ENCODE measurements at places on chromosomes 5 and 9.

DNA sequence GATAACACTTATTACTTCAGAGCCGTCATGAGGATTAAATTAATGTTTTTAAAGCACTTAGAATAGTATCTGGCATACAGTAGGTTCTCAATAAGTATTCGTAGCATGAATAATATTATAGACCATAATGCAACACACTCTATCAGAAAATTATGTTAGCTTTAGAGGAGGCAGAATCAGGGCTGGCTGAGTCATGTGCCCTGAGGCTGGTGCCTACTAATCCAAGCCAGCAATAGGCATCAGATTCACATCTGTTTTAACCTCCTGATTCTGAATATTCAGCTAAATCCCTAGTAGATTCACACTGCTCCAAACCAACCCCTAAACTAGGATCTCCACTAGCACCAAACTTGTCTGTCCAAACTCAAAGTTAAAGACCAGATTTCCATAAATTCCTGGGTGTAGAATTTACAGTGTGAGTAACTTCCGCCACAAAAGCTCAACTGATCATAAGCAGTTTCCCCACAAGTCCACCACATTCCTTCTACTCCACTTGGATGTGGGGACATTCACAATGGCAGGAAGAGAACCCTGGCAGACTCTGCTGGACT is 170.0 kb upstream of the DAPK1 start:
- no peak for DNase-seq

DNA sequence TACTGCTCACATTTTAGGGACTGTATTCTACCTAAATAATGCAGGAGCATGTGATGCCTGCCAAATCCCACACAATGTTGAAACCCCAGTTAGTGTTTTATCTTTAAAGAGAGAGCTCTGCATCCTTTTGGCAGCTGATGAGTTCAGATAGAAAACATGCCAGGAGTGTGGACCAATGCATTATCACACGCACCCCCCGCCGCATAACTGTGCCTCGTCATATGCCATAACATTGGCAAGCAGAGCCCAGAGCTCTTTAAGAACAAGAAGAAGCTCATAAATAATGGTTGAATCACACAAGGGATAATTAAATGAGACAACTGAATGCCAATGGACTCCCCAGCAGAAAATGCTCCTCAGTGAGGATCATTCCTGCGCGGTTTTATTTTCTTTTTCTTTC is 52.8 kb upstream of the RORB start:
- DNase-seq = no peak

DNA sequence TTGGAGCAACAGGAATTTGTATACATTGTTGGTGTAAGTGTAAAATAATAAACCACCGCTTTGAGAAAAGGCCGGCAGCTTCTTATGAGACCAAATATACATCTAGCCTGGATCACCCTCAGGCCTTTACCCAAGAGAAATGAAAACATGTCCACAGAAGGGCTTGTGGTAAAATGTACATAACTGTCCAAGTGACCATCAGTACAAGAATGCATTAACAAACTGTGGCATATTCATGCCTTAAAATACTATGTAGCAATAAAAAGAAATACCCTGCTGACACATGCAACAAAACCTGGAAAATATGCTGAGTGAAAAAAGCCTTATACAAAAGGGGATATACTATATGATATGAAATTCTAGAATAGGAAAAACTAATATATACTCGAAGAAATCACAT is 311.9 kb upstream of the TRPC7 start:
- DNase-seq = no peak

- DNase-seq = peak; percentile 27
These were observed 759.5 kb downstream of the TAF11L14 start for GRCh38 chr5:18393565-18394442.

DNA sequence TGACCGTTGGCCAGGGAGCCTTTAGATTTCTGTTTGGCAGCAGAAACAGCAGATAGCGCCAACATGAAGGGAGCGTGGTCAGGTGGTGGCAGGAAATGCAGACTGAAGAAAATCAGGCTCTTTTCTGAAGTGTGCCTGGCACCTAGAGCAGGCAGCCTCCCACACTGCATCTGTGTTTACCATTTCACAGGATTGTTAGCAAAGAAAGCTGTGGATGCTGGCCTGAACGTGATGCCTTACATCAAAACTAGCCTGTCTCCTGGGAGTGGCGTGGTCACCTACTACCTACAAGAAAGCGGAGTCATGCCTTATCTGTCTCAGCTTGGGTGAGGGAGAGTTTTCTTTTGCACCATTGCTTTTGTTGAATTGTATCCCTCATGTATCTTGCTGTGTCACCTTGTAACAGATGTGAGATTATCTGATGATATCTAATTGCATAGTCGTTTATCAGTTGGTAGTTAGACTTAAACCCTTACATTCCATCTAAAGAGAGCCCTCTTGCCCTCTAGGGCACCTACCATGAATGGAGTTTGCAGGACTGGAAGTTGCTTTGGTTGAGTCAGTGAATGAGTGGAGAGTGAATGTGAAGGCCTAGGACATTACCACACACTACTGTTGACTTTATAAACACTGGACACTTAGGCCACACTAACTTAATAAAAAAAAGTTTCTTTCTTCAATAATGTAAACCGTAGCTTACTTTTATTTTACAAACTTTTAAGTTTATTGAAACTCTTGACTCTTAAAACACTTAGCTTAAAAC is 42.8 kb downstream of the ACO1 start:
- DNase-seq = no peak

DNA sequence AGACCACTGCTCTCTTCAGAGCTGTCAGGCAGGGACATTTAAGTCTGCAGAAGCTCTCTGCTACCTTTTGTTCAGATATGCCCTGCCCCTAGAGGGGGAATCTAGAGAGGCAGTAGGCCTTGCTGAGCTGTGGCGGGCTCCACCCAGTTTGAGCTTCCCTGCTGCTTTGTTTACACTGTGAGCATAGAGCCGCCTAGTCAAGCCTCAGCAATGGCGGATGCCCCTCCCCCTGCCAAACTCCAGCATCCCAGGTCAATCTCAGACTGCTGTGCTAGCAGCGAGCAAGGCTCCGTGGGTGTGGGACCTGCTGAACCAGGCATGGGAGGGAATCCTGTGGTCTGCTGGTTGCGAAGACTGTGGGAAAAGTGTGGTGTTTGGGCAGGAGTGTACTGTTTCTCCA is 59.9 kb downstream of the CAVIN4 start:
- no peak for DNase-seq

- DNase-seq = no peak
These were observed 26.6 kb downstream of the FST start for GRCh38 chr5:53507013-53507412.

DNA sequence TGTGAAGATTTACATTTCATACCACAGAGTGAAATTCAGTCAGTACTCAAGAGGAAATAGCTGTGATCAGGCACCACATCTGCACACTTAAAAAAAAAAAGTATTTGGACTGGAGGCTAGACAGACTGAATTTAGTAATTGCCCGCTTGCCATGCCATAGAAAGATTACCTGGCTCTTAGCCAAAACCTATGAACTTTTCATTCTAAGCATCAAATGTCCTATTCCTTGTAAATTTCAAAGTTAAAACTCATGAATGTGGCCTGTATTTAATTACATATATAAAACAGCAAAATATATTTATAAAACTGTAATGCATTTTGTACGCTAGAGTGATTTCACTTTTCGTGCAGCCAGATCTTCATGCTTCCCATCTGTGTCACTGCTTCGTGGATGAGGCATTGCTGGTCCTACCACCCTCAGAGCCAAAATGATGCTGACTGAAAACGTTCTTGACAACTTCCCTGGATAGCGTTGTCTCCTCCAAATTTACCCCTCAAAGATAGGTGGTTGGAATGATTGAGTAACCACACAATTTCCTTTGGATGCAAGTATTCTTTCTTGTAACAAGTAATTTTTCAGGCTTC is 447.9 kb upstream of the SGCD start:
- no peak for DNase-seq

DNA sequence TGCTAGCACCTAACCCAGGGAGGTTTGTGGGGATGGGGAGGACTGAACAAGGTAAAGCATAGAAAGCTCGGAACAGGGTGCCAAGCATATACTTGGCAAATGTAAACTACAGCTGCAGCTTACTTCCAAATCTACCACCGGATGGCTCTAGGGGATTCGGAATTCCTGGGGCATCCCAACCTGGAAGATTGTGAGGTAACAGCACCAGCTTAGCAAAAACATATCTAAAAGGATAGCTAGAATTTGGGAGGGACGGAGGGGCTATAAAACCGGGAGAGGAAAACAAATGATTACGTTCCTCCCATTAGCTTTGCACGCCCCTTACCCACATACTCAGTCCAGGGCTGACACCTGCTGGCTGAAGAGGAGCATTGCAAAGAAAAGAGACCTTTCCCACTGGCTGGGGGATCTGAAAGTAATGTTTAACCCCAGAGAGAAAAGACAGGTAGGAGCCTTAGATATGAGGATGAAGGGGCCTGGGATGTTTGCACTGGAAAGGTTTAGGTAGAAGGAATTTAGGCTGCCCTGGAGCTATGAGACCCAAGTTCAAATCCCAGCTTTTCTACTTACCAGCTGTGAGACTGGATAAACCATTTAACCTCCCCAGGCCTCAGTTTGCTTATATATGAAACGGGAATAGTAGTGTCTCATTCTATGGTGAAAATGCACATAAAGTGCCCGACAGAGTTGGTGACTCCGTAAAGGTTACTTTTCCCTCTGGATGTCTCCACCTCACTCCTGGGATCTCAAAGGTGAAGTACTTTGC is 73.6 kb downstream of the FAM114A2 start:
- DNase-seq = peak; percentile 29

GRCh38 chr9:69861011-69861410 is 40.4 kb downstream of the CFAP95 start:
- DNase-seq = no peak

DNA sequence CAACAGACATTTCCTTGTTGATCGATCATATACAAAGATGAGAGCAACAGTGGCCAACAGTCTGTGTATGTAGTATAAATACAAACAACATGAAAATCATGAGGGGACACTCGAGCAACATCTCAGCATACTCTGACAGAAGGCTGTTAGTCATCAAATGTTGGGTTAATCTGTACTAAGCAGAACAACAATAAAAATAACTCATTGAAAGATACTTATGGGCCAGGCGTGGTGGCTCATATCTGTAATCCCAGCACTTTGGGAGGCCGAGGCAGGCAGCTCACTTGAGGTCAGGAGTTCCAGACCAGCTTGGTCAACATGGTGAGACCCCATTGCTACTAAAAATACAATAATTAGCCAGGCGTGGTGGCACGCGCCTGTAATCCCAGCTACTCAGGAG is 67.3 kb downstream of the SCAI start:
- DNase-seq = no peak

- no peak for DNase-seq
These were observed 295.7 kb downstream of the KCNN2 start for GRCh38 chr5:114657342-114658130.

GRCh38 chr9:86747711-86748110 is 199.6 kb downstream of the GAS1 start:
- DNase-seq = no peak

GRCh38 chr5:90898326-90899013 is 339.9 kb downstream of the ADGRV1 start:
- DNase-seq = no peak

- no peak for DNase-seq
These were observed 67.7 kb upstream of the RAD23B start for GRCh38 chr9:107215381-107215780.

DNA sequence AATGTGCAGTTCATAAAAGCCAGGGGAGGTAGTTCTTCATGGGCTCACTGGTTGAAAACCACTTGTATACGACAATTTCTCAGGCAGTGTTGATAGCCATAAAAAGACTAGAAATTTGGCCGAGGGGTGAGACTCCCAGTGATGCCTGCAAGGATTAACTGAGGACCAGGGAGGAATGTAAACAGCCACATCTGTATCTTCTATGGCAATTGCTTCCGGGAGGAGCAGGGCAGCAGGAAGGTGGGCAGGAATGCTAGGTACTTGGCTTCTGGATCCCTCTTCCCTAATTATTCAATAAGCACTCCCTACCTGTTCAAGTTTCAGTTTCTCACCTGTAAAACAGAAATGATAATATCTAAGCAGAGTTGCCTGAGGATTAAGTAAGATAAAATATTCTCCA is 45.4 kb downstream of the TMEM232 start:
- DNase-seq = no peak

DNA sequence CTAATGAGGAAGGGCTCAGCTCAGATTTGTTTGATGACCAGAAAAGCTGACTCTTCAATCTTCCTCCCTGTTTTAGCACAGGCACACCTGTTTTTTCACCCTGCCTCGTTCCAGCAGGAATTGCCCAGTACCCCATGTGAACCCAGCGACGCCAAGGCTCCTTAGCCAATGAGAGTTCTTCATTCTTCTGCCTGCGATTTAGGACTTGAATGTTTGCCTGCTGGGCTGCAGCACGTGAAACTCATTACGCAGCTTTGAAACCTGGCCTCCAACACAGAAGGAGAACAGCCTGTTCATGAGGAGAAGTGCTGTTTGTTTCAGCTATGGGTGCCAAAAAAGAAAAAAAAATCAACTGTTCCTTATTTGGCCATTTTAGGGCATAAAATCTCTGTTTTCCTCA is 315.5 kb downstream of the TRPM3 start:
- DNase-seq = no peak

- no peak for DNase-seq
These were observed 16.2 kb downstream of the ARL15 start for GRCh38 chr5:54294097-54294667.

DNA sequence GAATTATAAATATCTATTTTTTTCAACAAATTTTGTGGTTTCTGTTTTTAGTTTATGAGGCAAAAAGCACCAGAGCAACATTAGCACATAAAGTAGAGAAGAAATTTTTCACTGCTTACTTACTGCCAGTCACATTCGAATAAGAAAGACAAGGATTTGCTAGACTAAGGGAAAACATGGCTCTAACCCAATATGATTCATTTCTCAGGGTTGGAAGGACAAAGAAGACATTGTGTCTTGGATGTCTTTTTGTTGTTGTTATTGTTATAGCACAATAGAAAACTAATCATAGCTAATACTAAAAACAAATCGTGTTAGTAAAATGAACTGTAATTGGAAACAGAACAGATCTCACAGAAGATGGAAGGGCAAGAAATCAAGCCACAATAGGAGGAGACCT is 90.9 kb upstream of the SLCO6A1 start:
- DNase-seq = no peak
